ENCODE measurements at places on chromosomes 4 and X. TPM values are rescaled to one million over a fixed set of nuclear protein-coding genes. Genes with fewer than 3 reads are reported as not detected.

- no peak overlapping the region for H3K4me3 ChIP-seq
- H3K36me3 ChIP-seq: no peaks in the 10 kb centered on the region
- DNase-seq: no peak
- H3K4me1 ChIP-seq: no peaks in the 10 kb centered on the region
These were observed 59.8 kb downstream of the PTCHD1 start for GRCh38 chrX:23394421-23394820.

The ETDB gene
- not detected for total RNA-seq

DNA sequence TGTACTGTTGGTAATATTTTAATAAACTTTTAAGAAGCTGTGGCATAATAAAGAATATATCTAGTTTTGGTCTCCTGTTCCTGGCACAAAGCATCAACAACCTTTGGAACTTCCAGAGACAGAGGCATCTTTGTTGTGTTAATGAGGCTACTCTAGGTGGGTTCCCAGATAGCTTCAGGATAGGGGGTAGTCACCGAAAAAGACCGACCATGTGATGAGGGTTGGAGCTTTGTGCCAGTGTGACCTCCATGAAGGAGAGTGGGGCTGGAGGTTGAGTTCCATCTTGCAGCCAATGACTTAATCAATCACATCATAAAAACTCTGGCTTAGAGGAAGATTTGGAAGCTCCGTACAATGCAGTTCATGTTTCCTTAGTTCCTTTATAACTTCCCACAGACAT is 9.9 kb downstream of the PPAT start:
- H3K4me3 ChIP-seq: no peak overlapping the region
- DNase-seq: no peak
- H3K4me1 ChIP-seq: peaks cover 27% of the 10 kb centered on the region
- H3K27ac ChIP-seq: no peak overlapping the region
- H3K27me3 ChIP-seq: no peaks in the 10 kb centered on the region

DNA sequence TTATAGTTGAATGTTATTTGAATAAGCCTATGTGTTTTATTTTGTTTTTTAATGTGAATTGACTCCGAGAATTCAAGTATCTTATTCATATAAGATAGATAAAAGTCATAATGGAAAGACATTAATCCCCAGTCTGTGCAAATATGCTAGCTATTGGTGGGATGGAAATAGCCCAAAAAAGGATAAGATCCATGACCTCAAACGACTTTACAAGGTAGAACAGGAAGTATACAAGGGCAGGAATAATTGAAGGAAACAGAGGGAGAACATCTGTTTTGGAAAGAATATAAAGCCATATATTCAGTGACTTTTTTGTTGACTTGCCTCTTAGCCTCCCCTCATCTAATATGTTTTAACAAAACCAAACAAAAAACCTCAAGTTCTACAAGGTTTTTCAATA is 9.0 kb downstream of the ABCE1 start:
- H3K4me1 ChIP-seq: no peaks in the 10 kb centered on the region
- peaks cover 9% of the 10 kb centered on the region for H3K36me3 ChIP-seq
- no peak overlapping the region for H3K4me3 ChIP-seq

The REELD1 gene
- not detected for total RNA-seq

The MAGEA11 gene
- total RNA-seq: 0.17 TPM

- H3K36me3 ChIP-seq: no peaks in the 10 kb centered on the region
- no peak overlapping the region for H3K4me3 ChIP-seq
- no peak overlapping the region for H3K27ac ChIP-seq
- no peak for DNase-seq
- peaks cover 19% of the 10 kb centered on the region for H3K4me1 ChIP-seq
These were observed 123.8 kb upstream of the DDIT4L start for GRCh38 chr4:100314057-100314456.

The ADH7 gene
- total RNA-seq: not detected

DNA sequence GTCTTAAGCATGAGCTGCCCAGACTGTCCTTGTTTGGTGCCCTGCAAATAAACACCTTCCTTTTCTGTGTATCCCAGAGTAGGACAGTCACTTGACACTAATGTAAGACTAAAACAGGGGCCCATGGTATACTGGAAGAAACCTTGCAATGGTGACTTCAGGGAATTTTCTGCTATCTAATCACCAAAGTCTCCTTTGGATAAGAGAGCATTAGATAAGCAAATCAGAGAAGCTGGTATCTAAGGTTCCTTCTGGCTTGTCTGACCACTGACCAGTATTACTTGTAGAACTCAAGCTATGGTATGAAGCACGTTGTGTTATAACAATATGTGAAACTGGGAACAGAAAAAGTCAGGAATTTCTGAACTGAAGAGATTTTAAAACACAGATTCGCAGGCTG is 173.9 kb downstream of the COL25A1 start:
- H3K36me3 ChIP-seq: no peaks in the 10 kb centered on the region
- DNase-seq: no peak
- no peaks in the 10 kb centered on the region for H3K27me3 ChIP-seq
- no peak overlapping the region for H3K27ac ChIP-seq
- no peak overlapping the region for H3K4me3 ChIP-seq
- H3K4me1 ChIP-seq: no peaks in the 10 kb centered on the region

- H3K27me3 ChIP-seq: no peaks in the 10 kb centered on the region
- no peak for DNase-seq
- H3K4me1 ChIP-seq: peaks cover 18% of the 10 kb centered on the region
- H3K4me3 ChIP-seq: no peak overlapping the region
- no peak overlapping the region for H3K27ac ChIP-seq
These were observed 54.0 kb downstream of the TBC1D9 start for GRCh38 chr4:140702096-140702757.

The BBS12 gene
- total RNA-seq: 2.1 TPM

The AFM gene
- not detected for total RNA-seq

The TRIM2 gene
- total RNA-seq: 30.1 TPM

All from HFFc6 (cell line).